Endothelial cell (in vitro differentiated cells): ENCODE measurements at places on chromosomes 12 and 14. TPM values are rescaled to one million over a fixed set of nuclear protein-coding genes. Genes with fewer than 3 reads are reported as not detected.

- DNase-seq: no peak
Measured at GRCh38 chr12:28223025-28223554, 32.8 kb downstream of the CCDC91 start.

DNA sequence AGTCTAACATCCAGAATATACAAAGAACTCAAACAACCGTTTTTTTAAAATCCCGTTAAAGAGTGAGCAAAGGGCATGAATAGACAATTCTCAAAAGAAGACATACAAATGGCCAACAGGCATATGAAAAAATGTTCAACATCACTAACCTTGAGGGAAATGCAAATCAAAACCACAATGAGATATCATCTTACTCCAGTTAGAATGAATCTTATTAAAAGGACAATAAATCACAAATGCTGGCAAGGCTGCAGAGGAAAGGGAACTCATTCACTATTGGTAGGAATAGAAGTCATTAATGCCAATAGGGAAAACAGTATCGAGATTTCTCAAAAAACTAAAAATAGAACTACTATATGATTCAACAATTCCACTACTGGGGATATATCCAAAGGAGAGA lies 520.1 kb downstream of the RMST start:
- no peak for DNase-seq

DNA sequence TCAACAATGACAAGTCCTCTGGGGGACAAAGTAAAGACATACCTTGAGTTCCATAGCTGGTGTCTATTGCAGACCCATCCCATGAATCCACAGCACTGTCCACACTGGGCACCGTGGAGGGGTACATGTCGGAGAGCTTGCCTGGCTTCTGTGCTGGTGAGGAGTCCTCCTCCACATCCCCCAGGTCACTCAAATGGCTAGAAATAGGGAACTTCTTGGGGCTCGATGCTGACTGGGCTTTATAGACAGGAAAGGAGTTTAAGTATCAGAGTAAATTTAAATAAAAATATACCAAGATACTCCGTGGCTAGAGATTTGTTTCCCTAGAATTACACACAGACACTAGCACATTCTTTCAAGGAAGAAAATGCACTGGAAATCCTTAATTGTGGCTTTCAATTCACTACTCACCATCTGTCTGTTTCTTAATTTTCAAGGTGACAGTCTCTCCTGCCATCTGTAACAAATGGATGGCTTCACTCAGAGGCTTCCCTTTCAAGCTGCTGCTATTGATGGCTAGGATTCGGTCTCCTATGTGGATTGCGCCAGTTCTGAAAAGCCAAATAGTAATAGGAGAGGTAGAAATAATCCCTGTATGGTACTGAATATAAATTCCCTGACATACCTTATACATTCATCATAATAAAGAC lies 90.1 kb downstream of the HELB start:
- no peak for DNase-seq

- no peak for DNase-seq
Measured at GRCh38 chr12:45915405-45915804, 75.0 kb downstream of the SCAF11 start.

- DNase-seq: peak; percentile 85
Measured at GRCh38 chr14:104977681-104978653, at the start of gene AHNAK2. Gene AHNAK2 (minus strand): TSS chr14:104978374. CDS start chr14:104978237, 137 bp downstream.

GRCh38 chr14:69014829-69015259 lies 35.7 kb upstream of the ACTN1 start:
- DNase-seq: no peak

DNA sequence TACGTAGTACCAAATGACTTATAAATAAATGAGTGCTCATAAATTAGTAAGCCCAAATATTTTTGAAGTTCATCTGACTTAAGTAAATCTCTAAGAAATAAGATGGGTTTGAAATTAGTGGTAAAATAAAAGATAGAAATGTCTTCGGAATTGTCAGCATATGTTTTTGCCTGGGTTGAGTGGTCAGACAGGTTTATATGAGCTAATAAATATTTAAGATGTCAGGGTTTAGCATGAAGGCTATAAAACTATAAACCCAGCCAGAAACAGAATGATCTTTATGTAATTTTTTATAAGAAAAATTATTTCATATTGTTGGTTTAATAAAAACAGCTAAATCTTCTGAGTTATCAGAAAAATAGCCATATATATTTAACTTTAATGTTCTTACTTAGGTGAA lies 37.3 kb downstream of the JAG2 start:
- DNase-seq: no peak

DNA sequence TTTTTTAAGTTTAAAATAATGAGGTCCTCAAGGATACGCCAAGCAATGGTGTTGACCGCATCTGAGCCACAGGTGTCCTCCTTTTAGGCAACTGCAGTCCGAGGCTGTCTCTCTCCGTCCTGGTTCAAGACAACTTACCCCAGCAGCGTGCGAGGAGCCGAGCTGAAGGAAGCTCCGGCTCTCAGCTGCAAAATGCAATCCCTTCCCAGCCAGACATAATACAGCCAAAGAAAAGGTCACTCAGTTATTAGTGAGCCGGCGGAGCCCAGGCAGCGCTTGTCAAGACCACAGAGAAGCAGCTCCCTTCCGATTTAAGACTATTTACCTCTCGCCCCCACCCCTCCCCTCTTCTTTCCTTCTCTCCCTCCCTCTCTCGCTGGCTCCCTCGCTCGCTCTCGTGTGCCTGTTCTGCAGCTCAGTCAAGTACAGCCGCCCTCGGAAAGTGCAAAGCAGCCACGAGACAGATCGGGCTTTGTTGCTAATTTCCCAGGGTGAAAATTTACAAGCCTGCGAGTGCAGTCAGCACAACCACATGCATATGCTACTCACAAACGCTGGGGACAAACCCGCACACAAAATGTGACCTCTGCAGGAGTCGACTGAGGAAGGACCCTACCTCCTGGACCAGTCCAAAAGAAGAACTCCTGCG lies 363 bp upstream of the LMO3 start:
- no peak for DNase-seq

DNA sequence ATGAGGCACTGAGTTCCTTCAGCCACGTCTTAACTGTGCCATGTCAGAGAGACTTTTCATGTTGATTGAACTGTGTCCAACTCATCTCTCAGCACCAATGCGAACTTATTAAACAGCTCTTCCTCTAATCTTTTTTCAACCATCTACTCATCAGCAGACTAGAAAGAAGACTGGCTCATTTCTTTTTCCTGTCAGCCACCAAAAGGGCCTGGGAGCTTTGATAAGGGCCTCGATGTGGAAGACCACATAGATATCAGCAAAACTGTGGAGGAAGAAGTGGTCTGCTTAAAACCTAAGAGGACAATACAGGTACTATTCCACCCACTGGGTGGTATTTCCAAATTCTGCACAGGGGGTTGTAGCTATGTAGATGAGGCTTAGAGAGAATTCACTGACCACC lies 3.6 kb upstream of the PLXNC1 start:
- DNase-seq: no peak

- peak; percentile 55 for DNase-seq
Measured at GRCh38 chr14:74437496-74438053, 11.6 kb upstream of the SYNDIG1L start.

DNA sequence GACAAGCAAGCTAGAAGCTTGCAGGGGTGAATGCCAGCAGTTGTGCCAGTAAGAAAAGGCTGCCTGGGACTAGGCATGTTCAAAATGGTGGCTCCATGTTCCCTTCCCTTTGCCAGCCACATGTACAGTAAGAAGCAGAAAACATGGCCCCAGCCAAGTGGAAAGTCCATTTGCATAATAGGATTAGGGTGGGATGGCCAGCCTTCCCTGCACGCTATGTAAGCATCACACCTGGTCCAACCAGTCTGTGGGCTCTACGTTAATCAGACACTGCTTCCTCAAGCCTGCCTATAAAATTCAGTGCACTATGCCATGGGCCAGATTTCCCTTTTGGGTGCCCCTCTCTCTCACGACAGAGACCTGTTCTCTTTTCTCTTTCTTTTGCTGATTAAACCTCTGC lies 288.4 kb downstream of the GXYLT1 start:
- no peak for DNase-seq

DNA sequence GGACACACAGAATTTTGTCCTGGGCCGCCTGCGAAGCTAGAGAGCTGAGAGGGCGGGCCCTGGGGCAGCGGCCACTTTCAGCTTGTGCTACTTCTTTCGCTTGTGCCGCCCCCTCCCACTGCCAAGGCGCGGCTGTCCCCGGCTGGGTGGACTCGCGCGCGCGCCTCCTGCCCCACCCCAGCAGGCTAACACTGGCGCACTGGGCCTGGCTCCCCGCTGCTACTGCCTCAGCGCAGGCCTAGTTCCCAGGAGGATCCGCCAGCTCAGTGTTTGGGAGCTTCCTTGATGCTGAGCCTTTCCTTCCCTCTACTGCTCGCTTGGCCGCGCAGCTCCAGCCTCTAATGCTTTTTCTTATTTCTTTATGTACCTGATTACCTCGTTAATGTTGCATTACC lies 27.4 kb upstream of the METAP2 start:
- peak; percentile 38 for DNase-seq

DNA sequence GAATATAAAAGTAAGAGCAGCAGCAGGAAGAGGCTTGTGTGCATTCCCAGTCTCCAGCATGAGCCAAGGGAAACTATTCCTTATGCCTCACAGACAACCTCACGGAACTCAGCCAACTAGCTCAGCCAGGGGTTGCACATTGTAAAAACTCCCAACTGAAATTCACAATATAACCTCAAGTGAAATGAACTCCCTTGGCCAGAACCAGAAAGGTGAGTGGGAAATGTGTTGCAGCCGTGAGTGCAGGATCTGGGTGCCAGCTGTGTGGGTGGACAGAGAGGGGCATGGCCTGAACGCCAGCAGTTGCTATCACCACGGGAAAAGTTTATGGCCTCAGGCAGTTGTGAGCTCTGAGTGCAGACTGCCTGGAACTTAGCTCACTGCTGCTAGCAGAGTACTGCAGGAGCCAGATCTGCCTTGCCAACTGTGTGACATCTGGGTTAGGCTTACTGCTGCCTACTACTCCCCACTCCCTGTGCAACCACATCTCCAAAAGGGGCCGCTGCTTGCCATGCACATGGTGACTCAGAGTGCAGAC lies 2.3 kb upstream of the CLEC1A start:
- DNase-seq: no peak

DNA sequence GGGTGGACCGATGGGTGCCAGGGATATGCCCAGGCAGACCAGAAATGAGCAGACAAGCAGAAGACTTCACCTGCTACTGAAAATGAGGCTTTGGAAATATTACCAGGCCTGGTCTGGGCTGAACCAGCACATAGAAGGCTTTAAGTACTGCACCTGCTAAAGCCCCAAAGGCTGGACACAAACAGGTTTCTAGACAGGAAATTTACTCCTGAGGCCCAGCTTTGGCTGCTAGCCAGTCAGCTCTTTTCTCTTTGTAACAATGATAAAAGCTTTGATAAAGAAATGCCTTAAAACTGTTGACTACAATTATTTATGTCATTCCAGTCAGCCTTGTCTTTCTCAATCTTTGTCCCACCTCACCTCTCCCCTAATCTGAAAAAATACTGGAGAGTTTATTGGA lies 228.9 kb upstream of the EGLN3 start:
- DNase-seq: no peak

DNA sequence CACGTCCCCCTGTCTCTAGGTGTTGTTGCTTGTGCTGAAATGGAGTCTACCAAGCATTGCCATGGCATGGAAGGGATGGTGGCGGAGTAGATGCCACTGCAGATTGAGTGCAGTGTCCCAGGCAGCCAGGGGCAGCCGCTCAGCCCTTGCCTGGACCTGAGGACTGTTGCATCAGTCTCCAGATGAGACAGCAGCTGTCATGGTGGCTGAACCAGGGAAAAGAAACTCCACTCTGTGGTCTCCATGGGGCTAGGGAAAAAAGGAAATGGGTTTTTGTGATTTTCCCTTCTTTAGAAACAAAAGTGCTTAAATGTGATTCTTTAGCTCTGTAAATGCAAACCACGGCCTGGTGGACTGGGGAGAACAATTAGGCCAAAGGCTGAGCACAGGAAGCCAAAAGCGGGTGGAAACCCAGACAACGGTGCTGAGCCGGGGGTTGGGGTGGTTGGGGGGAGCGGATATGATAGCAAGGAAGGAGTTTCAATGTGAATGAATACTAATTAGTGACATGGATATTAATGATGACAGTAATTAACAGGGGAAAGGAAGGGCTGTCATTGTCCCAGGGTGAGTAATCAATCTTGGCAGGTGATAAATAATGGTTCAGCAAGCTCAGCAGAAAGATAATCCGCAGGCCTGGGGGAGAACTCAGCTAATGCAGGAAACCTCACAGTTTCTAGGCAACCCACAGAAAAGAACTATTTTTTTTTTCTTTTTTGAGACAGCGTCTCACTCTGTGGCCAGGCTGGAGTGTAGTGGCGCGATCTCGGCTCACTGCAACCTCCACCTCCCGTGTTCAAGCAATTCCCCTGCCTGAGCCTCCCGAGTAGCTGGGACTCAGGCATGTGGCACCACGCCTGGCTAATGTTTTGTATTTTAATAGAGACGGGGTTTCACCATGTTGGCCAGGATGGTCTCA lies 442.6 kb downstream of the DPF3 start:
- DNase-seq: peak; percentile 27

- DNase-seq: no peak
Measured at GRCh38 chr14:77526266-77526665, 27.6 kb upstream of the ISM2 start.

DNA sequence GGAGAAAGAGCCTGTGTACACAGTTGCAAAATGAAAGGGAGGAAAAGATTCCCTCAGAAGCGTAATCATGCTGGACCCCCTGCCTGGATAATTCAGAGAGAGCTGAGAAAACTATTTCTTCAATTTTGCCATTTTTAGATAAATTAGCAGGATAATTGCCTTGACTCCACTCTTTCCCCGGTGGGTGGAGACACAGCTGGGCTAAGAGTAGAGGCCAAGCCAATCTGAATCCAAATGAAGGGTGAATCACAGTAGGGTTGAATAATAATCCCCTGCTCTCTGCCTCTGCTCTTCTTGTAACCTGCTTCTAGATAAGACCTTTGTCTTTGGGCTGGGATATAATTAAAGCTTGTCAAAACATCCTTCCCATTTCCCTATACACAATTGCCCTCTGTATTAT lies 150.1 kb downstream of the CAPZA3 start:
- DNase-seq: no peak

DNA sequence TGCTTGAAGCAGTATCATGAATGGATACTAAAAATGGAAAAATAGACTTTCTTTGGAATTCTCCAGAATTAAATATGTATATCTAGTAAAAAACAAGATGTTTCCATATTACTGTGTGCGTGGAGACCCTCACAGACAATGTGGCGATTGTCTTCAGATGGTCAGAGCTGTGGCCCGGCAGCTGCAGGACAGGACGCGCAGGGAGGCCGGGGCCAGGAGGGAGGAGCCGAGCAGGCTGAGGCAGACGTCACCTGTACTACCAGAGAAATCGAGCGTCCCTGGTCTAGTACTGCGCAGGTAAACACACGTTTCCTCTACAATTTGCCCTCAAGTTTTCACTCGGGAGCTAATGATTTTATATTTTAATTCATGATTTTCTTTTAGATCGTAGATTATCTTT lies 22.8 kb downstream of the DDX51 start:
- DNase-seq: no peak

GRCh38 chr12:57621497-57622292 lies 10.5 kb downstream of the ARHGEF25 start:
- DNase-seq: peak; percentile 83

GRCh38 chr14:99875421-99875820 lies 82.2 kb downstream of the EML1 start:
- no peak for DNase-seq

GRCh38 chr12:104222976-104223375 lies 7.4 kb downstream of the TXNRD1 start:
- DNase-seq: no peak

Gene LRRC10
- total RNA-seq: not detected

Gene GPRC5A
- 3.4 TPM for total RNA-seq

Gene RERGL
- total RNA-seq: not detected

Gene DNAH10
- 1.2 TPM for total RNA-seq

Gene PAPLN
- total RNA-seq: 1.1 TPM

Gene WNK1
- 160 TPM for total RNA-seq

Gene SYCP3
- not detected for total RNA-seq

Gene FAM186B
- total RNA-seq: 1.9 TPM

Gene APOF
- not detected for total RNA-seq

Gene PLA2G1B
- not detected for total RNA-seq
